D721Med (cell line): ENCODE measurements at places on chromosomes 6 and 20.

- no peak for DNase-seq
Measured at GRCh38 chr6:144718431-144718830, 433.3 kb downstream of the UTRN start.

DNA sequence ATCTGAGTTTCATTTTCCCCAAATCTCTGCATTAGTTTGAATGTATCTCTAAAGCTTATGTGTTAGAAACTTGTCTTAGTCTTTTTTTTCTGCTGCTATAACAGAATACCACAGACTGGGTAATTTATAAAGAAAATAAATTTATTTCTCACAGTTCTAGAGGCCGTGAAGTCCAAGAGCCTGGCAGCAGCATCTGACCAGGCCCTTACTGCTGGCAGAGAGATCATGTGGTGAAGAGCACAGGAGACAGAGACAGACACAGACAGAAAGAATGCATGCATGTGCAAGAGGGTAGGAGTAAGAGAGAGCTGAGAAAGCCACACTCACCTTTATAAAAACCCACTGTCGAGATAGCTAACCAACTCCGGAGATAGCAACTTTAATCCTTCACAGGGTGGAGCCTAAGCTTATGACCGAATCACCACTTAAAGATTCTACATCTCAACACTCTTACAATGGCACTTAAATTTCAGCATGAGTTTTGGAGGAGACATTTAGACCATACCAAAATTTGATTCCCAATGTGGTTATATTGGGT lies 412.7 kb upstream of the SOX4 start:
- no peak for DNase-seq

- no peak for DNase-seq
Measured at GRCh38 chr6:330948-331347, 38.7 kb downstream of the DUSP22 start.

GRCh38 chr6:101086473-101086872 lies 205.3 kb upstream of the ASCC3 start:
- DNase-seq = no peak

DNA sequence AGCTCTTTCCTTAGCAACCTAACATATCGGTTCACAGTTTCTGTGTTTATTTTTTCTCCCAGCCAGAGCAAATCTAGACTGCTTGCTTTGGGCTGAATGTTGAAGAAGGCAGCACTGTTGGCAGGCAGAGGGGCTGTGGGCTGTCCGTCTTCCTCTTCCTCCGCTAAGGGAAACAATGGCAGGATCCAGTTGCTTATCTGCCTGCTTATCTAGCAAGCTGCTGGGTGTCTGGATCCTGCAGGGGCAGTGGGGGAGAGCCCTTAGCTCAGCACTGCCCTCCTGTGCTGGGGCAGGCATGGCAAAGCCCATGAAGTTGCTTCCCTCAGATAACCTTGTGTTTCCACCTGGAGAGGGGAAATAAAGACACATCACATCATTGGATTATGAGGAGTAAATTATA lies 92.7 kb upstream of the CD93 start:
- DNase-seq = no peak

- no peak for DNase-seq
Measured at GRCh38 chr6:34315780-34316179, 67.0 kb upstream of the SMIM29 start.

DNA sequence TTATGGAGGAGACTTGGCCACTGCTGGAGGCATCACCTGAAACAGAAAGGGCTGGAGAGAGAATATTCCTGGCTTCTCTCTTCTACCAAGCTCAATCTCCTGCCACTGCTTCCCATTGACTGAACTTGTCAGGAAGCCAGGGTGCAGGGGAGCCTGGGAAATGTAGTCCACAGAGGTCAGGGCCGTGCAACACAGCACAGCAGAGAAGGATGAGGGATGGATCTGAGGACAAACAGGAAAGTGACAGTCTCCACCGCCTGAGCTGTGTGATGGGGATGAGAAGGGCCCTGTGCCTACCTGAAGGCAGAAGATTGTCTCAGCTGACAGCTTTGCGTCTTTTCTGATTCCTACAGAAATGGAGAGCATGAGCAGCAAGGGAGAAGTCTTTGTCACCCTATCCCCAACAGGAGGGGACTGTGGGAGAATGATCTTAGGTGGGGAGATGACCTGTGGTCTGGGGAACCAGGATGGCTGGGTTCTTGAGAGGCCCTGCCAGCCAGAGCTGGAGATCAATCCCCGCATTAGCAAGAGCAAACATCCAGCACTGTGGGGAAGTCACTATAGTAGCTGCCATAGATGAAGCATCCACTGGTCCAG lies 114.2 kb downstream of the SNX5 start:
- DNase-seq = no peak

GRCh38 chr6:75800133-75800532 lies 51.1 kb downstream of the MYO6 start:
- no peak for DNase-seq

DNA sequence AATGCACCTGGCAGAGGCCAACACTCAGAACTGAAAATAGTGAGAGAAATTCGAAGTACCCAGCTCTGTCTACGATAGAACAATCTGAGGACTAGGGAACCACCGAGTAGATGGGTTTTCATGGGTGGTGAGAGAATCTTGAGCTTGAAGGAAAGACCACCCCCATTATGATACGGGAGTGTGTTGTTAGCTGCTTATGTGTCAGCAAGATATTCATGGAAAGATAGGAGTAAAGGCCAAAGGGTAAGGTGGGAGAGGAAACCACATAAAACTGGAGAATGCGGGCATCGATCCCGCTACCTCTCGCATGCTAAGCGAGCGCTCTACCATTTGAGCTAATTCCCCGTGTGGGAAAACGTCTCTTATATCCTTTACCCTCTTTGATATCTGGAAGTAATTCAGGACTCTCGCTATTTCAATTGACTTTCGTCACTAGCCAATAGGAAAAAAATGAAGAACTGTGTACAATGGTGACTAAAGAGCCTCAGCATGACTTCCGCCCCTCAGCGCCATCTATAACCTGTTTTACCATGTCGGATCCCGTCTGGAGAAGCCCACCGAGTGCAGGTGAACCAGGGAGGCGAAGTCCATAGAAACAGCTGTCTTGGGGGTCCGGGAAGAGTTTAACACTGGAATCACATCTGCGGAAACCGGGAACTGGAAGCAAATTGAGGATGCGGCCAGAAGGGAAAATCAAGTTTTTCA lies 25.0 kb upstream of the ABT1 start:
- DNase-seq = no peak

DNA sequence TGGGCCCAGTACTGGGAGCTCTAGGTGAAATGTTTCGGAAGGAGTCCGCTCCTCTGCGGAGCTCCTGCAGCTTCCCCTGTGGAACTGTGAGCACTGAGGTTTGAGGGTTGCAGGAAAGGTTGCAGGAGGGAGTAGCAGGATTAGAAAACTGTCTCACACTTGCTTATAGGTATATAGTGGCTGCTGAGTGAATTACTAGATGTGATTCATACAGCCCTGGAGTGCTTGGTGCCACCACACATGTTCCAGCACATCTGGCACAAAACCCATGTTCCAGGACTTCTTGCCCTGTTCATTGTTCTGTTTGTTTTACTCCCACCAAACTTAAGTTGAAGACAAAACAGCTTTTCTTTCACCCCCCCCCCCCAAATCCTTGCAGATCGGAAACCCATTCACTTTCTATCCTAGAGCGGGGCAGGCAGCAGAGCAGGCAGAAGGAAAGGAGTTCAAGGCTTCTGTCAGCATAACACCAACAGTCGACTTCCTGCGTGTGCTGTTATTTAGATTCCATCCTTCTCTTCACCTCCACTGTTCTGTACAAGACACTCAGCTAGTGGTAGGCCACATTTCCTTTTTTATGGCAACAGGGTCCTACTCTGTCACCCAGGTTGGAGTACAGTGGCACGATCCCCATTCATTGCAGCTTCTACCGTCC lies 669 bp upstream of the PEX6 start:
- no peak for DNase-seq

- DNase-seq = no peak
Measured at GRCh38 chr6:130831607-130832006, 4.4 kb downstream of the SMLR1 start.
